ENCODE measurements at places on chromosomes 1 and 21.

GRCh38 chr1:188599313-188599712 lies 1770.6 kb downstream of the PLA2G4A start:
- DNase-seq: no peak

DNA sequence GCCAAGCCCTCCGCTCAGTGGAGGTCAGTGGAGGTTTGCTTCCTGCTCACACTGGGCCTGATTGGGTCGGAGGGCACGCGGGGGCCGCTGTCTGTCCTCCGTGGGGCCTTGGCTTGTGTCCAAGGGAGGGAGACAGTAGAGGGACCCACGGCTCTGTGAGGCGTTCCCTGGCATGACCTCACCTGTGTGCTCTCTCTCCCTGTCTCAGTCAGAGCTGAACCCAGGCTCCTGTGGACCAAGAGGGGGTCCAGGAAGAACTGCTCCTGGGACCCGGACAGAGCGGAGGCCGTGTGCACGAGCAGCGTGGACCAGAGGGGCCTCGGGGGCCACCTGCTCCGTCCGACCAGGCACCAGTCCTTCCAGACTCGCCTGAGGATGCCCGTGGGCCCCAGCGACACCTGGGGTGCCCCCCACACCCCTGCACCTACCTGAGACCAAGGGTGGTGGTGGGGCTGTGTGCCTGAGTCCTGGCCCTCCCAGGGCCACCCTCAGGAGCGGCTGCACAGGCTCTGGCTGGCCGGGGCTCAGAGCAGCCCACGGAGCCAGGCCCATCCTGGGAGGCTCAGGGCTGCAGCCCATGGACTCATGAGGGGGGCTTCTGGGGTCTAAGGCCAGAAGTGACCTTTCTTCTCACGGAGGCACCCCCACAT lies 13.3 kb upstream of the TTLL10 start:
- DNase-seq: no peak

GRCh38 chr1:180623579-180624347 lies 8.1 kb upstream of the XPR1 start:
- DNase-seq: no peak

DNA sequence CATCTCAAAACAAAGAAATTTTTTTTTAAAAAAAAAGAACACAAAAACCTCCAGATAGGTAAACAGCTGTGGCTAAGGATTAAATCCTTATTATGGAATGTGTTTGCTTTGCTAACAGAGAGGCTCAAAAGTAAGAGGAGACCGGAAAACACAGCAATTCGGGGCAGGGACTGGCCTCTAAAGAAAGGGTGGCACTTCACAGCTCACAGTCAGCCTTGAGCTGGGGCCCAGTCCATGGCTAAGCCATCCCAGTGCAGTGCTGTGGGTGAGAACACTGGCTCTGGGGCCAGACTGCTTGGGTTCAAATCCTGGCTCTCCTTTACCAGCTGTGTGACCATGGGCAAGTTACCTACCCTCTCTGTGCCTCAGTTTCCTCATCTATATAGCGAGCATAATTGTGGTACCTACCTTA lies 28.2 kb downstream of the KIF17 start:
- DNase-seq: no peak

DNA sequence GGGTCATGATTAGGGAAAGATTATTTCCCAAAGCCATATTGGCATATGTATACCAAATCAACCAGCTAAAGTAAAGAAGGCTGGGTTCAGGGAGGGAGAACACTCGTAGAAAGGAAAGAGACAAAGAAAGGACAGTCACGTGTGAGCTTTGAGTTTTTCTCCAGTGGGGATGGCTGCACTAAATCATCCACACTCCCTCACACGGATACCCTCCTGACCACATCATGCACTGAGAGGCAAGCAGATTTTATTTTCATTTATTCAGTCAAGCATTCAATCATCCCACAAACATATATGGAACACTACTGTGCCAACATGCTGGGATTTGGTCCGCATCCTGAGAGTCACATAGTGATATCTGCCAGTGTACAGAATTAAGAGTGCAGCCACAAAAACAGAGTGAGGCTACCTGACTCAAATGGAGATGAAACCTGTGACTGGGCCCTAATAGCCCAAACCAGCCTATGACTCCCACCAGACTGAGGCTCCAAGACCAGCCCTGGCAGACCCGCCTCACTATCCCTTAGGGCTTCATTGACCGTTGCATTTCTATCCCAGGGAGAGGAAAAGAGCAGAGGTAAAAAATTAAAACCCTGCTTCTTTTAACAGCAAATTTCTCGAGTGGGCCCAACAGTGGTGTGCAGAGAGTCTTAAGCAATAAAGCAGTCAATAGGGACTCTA lies 155.9 kb downstream of the BARHL2 start:
- no peak for DNase-seq

Data from activated T-cell treated with anti-CD3 and anti-CD28 coated beads, Interleukin-2, amount 50 U/mL, for 24 hours (primary cell).